Progenitor cell of endocrine pancreas (in vitro differentiated cells): ENCODE measurements at places on chromosomes 11 and 22.

DNA sequence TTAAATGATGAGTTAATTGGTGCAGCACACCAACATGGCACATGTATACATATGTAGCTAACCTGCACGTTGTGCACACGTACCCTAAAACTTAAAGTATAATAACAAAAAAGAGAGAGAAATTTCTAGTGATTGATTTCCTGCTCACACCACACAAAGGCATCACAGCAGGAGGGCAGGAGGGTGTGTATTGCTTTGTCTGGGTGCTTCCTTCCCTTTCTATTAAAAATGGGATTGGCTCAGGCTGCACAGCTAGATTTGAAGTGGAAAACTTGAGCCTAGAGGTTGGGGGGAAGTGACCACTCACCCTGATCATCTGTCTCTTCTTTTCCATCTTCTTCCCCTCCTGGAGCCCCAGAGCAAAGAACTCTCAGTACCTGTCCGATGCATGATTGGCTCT, 944 bp upstream of the SCGB1D2 start:
- H3K27ac ChIP-seq = no peak overlapping the region
- no peaks in the 10 kb centered on the region for H3K4me1 ChIP-seq
- no peak overlapping the region for H3K4me3 ChIP-seq
- peaks cover 24% of the 10 kb centered on the region for H3K27me3 ChIP-seq
- no peaks in the 10 kb centered on the region for H3K36me3 ChIP-seq

GRCh38 chr22:19987394-19988306, 29.0 kb downstream of the ARVCF start:
- peak overlapping the region; percentile 76 for H3K27ac ChIP-seq
- no peaks in the 10 kb centered on the region for H3K36me3 ChIP-seq
- H3K27me3 ChIP-seq = no peaks in the 10 kb centered on the region
- peak overlapping the region; percentile 53 for H3K4me3 ChIP-seq
- H3K4me1 ChIP-seq = peaks cover 6% of the 10 kb centered on the region
- DNase-seq = no peak

GRCh38 chr11:69873166-69874077, 54.2 kb upstream of the FGF3 start:
- H3K36me3 ChIP-seq = no peaks in the 10 kb centered on the region
- H3K4me3 ChIP-seq = no peak overlapping the region
- H3K4me1 ChIP-seq = no peaks in the 10 kb centered on the region
- peaks cover 16% of the 10 kb centered on the region for H3K27me3 ChIP-seq

DNA sequence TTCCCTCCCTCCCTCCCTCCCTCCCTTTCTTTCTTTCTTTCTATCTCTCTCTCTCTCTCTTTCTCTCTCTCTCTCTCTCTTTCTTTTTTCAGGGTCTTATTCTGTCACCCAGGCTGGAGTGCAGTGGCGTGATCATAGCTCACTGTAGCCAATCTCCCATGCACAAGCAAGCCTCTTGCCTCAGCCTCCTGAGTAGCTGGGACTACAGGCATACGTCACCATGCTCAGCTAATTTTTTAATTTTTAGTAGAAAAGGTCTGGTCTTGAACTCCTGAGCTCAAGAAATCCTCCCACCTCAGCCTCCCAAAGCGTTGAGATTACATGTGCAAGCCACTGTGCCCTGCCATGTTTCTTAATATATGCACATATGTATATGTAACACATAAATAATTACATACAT, 19.0 kb downstream of the TSKU start:
- peaks cover 14% of the 10 kb centered on the region for H3K27me3 ChIP-seq
- peaks cover 4% of the 10 kb centered on the region for H3K36me3 ChIP-seq
- DNase-seq = no peak
- H3K27ac ChIP-seq = no peak overlapping the region
- H3K4me1 ChIP-seq = peaks cover 14% of the 10 kb centered on the region

GRCh38 chr11:114052160-114052559, 7.4 kb upstream of the ZBTB16 start:
- H3K27me3 ChIP-seq = peaks cover 18% of the 10 kb centered on the region
- H3K4me3 ChIP-seq = no peak overlapping the region
- H3K27ac ChIP-seq = peak overlapping the region; percentile 52
- H3K4me1 ChIP-seq = peaks cover 29% of the 10 kb centered on the region
- H3K36me3 ChIP-seq = no peaks in the 10 kb centered on the region
